ENCODE measurements at places on chromosomes 4 and X.
A peak's percentile ranks its signal among the peaks of the same experiment; 100 is the strongest.

- no peak for DNase-seq
These were observed 18.8 kb upstream of the PPP2R2C start for GRCh38 chr4:6491235-6491634.

- DNase-seq: no peak
These were observed 166.4 kb downstream of the NSUN7 start for GRCh38 chr4:40916218-40916555.

GRCh38 chr4:183636923-183637322 lies 22.1 kb downstream of the RWDD4 start:
- DNase-seq: no peak

DNA sequence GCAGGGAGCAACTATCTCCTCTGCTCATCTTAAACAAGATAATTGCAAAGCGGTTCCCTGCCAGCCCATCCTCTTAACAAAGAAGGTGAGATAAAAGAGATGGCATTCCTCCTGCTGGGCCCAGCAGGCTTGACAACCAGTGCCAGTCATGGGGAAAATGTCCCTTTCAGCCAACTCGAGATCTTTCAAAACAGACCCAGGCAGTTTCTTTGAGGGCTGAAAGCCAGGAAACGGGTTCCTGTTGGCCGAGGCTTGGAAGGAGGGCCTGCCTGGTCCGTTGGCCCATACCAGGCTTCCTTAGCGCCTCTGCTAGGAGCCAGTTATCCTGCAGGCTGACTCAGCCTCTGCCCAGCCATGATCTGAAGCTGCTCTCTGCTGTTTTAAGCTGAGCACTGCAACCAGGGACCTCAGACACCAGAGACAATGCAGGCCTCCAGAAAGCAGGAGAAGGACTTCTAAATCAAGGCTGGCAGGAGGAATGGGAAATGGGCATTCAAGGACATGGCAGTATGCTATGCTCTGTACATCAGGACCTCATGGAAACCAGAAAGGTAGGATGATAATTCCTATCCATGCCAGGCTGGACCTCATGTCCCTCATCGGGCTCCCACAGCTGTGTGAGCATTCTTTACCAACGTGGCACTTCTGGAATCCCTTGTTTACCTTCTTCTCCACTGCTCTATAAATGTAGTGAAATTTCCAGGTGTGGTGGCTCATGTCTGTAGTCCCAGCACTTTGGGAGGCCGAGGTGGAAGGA lies 42.4 kb upstream of the SLC2A9 start:
- no peak for DNase-seq

- no peak for DNase-seq
These were observed 137.7 kb downstream of the ARX start for GRCh38 chrX:24877854-24878650.

- DNase-seq: no peak
These were observed 36.0 kb upstream of the ARSJ start for GRCh38 chr4:114015444-114015899.

GRCh38 chr4:2932951-2933565 lies 30.1 kb downstream of the NOP14 start:
- no peak for DNase-seq

DNA sequence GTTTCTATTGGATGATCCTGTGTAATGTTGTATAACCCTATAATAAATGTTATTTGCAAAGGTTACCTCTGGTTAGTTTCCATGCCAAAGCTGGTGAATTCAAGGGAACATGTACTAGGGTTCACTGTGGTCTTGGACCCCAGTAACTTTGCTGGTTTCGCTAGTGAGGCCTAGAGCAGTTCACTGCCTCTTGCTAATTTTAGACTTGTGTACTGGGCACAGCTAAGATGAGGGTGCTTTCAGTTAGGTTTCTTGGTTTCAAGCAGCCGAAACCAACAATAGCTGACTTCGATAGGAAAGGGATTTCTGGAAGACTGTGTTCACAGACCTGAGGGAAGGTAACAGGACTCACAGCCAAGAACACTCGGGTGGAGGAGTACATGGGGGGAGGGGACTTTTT lies 215.5 kb upstream of the BCOR start:
- no peak for DNase-seq

DNA sequence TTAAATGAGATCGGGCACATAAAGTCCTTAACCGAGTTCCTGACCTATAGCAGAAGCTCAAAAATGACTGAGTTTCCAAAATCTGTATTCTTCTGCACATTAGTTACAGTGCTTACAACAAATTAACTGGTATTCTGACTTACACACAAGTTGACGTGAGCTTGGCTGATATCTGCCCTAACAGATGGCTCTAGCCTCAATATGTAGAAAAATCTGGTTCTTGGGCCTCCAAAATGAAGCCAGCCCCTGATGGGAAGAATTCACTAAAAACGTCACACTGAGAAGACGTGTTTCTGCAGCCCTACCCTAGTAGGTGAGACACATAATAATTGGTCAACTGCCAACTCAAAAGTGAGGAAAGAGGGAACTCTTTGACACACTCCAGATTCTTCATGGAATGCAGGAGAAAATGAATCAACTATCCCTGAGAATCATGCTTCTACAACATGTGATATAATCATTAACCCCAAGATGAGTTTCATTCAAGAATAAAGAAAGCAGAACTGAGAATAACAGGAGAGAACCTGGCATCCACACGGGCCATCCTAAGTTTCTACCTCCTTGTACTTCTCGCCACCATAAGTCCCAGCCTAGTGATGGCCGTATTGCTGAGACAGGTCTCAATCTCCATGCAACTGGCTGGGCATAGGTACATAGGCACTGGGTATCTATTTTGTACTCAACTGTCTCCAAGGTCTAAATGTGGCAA lies 8.2 kb downstream of the STX18 start:
- DNase-seq: no peak

DNA sequence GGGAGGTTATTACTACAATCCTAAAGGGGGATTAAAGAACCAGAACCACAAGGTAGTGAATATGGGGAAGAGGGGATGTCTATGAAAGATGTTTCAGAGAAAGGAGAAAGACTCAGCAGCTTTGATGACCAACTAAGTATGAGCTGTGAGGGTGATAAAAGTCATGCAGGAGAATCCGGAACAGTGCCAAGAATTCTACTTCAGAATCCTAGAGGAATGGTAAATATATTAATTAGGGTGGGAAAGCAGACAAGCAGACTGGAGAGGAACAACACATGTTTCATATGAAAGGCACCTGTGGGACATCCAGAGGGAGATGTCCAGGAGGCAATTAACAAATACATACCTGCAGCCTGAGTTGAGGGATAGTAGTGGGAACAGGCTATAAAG lies 642.2 kb upstream of the DIPK2B start:
- DNase-seq: no peak

DNA sequence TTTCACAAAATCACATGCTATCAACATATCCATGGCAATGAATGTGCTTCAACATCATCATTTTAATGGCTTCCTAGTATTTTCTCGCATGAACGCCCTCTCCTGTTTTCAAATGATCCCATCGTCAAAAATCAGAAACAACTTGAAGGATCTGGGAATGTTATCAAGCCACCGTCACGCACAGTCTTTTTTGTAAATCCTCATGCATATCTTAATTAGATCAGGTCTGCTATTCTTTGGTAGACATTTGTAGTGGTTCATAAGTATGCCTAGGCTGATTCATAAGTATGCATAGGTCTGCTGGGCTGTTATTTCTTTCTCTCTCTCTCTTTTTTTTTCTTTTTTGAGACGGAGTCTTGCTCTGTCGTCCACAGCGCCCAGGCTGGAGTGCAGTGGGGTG lies 101.6 kb downstream of the CLNK start:
- DNase-seq: no peak

DNA sequence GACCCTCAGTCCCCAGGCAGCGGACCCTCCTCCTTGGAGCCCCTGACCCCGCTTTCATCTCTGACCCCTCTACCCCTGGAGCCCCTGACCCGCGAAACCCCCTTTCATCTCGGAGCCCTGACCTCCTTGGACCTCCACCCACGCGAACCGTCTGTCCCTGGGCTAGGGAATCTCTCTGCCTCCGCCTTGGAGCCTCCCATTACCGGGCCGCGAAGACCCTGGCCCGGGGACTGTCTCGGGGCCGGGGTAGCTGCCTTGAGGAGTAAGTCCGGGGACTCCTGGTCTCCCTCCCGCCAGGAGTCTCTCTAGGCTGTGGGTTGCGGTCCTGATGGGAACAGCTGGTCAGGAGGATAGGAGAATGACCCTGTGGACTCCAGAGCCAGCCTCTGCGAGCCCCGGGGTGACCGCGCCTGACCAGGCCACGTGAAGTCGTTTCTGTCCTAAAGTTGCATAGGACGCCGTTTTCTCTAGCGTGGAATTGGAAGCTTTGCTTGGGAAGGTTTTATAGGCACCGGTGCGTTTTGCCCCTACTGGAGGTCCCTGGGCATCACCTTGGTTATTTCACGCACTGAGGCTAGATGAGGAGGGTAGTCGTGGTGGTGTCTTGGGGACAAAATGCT lies 824 bp downstream of the TBC1D14 start:
- no peak for DNase-seq

DNA sequence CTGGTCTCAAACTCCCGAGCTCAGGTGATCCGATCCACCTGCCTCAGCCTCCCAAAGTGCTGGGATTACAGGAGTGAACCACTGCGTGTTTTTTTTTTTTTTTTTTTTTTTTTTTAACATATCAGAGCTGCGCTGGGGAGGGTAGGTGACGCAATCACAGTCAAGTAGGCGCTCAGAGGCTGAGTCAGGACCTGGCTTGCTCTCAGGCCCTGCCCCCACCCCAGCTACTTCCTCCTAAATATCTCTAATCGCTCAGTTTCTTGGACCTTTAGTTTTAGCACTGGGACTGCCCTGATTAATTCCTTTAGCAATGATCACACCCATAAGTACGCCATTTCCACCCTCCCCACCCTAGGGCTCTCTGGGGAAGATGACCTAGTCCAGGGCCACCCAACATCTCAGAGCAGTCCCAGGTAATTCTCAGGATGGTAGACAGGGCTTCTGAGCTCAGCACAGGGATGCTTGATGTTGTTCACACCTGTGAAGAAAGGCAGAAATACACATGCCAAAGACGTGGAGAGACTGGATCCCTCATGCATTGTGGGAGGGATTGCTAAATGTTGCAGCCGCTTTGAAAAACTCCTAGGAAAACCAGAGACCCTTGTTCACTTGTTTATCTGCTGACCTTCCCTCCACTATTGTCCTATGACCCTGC lies 50.2 kb downstream of the DDX3X start:
- DNase-seq: peak; percentile 35

- no peak for DNase-seq
These were observed 85.8 kb downstream of the SLC10A7 start for GRCh38 chr4:146435962-146436361.

GRCh38 chrX:63708801-63709200 lies 76.2 kb downstream of the ARHGEF9 start:
- no peak for DNase-seq

GRCh38 chrX:7552760-7553159 lies 290.2 kb upstream of the VCX start:
- no peak for DNase-seq

- DNase-seq: no peak
These were observed 43.1 kb downstream of the SRPX2 start for GRCh38 chrX:100687128-100687527.

- no peak for DNase-seq
These were observed 37.8 kb downstream of the CNKSR2 start for GRCh38 chrX:21412029-21412428.

- DNase-seq: no peak
These were observed 177.1 kb upstream of the TET2 start for GRCh38 chr4:104969394-104970082.

- no peak for DNase-seq
These were observed 19.6 kb upstream of the SOD3 start for GRCh38 chr4:24775750-24776149.

DNA sequence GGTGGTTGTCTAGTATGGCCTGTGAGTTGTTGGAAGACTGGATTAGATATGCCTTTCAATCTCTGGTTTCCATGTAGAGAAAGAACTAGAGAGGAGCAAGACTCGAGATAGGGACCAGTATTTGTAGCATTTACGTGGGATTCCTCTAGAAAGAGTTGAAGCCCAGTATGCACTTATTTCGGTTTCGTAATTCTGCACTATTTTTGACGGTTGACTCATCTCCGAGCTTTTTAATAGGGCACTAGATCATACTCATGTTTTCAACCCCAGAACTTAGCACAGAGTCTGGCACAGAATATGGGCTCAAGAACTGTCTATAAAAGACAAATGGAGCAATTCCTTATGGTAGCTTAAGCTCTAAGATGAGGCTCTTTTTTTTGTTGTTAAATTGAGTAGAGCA lies 15.7 kb downstream of the HELT start:
- DNase-seq: no peak

All from stimulated activated CD4-positive, alpha-beta T cell treated with anti-CD3 and anti-CD28 coated beads, Interleukin-15, amount 100 ng/mL, for 1 hour (primary cell).